ENCODE measurements at places on chromosomes 2 and 18. TPM values are rescaled to one million over a fixed set of nuclear protein-coding genes. Genes with fewer than 3 reads are reported as not detected.

Gene SH3YL1
- total RNA-seq = 17.5 TPM

Gene FN1
- total RNA-seq = 8.8 TPM

Gene SERPINB12
- not detected for total RNA-seq

Gene CSRNP3
- total RNA-seq = not detected

Gene LRP2
- total RNA-seq = not detected

Gene CRYGC
- not detected for total RNA-seq

Gene PGAP1
- total RNA-seq = 65.0 TPM

Gene ABCG8
- total RNA-seq = not detected

DNA sequence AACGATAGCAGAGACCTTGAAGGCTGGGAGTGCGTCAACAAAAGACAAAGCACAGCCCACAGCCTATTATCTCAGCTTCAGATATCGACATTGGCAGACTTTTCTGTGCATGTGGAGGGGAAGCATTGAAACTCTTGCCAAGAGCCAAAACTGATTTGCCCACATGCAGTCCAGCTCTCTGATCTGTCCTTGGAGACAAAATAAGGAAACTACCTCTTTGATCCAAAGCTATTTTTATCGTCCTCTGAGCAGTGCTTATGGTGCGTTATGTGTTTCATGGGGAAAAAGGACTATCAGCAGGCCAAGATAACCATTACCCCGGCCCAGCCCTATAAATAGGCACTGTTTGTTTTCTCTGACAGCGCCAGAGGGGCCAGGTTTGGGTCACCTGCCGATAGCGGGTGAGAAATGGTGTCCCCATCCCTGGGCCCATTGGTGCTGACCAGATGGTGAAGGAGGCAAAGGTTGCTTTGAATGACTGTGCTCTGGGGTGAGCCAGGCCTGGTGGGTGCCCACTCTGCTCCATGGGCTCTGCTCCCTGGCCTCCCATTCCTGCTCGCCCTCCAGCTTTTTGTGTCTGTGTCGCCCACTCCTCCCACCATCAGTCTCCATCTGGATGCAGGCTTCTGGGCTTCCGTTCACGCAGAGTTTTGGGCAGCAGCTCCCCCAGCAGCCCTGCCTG, 176.1 kb upstream of the HS6ST1 start:
- H3K36me3 ChIP-seq = no peaks in the 10 kb centered on the region
- no peak overlapping the region for H3K27ac ChIP-seq
- H3K4me3 ChIP-seq = no peak overlapping the region

DNA sequence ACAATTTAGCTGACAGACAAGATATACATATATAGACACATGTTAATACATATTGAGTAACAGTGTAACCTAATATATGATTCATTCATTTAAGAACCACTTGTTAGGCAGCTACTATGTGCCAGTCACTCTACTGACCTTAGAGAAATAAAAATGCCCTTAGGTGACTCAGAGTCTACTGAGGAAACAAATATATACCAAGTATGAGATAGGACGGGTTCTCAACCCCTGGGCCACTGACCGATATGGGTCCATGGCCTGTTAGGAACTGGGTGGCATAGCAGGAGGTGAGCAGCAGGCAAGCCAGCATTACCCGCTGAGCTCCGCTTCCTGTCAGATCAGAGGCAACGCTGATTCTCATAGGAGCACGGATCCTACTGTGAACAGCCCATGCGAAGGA, 14.8 kb downstream of the STRN start:
- H3K4me3 ChIP-seq = no peak overlapping the region
- no peaks in the 10 kb centered on the region for H3K27me3 ChIP-seq
- no peaks in the 10 kb centered on the region for H3K36me3 ChIP-seq
- peaks cover 36% of the 10 kb centered on the region for H3K4me1 ChIP-seq
- H3K27ac ChIP-seq = no peak overlapping the region

DNA sequence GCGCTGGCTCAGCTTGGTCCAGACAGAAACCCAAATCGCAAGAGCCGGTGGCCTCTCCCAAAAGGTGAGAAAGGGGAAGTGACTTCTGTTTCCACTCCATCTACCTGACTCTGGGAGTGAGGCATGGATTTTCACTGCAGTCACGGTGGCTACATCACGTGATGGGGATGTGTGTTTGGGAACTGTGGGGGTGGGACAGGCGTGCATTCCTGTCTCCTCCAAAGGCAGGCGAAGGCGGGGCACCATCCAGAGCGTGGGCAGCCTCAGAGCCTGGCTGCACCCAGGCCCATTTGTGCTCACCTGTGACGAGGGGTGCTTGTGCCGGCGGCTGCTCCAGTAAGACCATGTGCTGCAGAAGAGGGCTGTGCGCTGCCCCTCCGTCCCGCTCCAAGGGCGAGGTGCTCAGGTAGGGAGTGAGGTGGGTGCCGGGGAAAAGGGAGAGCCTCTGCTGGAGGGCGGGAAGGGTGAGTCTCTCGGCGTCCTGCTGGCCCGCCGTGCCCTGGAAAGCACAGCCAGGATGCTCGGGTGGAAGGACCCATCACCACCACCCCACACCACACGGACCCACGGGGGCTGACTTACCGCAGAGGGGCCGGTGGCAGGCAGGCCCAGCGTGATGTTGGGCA, 266.8 kb downstream of the HDAC4 start:
- peaks cover 24% of the 10 kb centered on the region for H3K36me3 ChIP-seq
- H3K4me1 ChIP-seq = peaks cover 22% of the 10 kb centered on the region
- H3K4me3 ChIP-seq = no peak overlapping the region
- no peaks in the 10 kb centered on the region for H3K27me3 ChIP-seq
- DNase-seq = no peak
- no peak overlapping the region for H3K27ac ChIP-seq

DNA sequence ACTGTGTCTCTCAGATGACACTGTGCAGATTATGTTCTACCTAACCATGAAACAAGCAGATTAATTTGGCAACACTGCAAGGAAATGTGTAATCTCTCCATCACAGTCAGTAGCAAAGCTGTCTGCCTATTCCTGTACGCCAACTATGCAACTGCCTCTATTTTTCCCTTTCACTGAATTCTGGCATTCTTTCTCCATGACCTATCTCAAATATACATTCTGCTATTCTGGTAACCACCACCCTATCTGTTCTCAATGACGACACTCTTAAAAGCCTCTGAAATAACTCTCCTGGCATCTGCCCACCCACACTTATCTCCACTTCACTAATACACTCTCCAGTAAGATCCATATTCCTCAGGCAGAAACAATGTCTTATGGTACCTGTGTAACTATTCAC, 78.7 kb downstream of the ABCA12 start:
- no peak for DNase-seq
- no peaks in the 10 kb centered on the region for H3K36me3 ChIP-seq

GRCh38 chr2:86621280-86621943, 2.3 kb downstream of the RNF103 start:
- peaks cover 11% of the 10 kb centered on the region for H3K36me3 ChIP-seq
- H3K4me3 ChIP-seq = peak overlapping the region; percentile 92

DNA sequence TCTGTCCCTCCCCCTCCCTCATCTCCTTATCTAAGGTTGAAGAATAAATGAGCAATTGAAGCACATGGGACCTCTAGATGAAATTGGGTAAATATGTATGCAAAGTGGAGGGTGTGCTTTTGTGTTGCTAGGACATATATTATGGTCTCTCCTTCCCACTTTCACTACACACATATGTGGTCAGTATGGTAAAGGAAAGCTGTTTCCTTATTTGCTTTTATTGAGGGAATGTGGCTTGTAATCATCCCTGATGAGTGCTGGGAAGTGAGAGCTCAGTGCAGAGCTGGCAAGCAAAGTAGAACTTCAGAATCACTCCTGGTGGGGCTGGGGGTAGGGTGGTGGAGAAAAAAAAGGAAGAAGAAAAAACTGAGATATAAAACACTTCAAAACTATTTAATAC, 189.9 kb upstream of the ATP5MC3 start:
- peaks cover 17% of the 10 kb centered on the region for H3K27me3 ChIP-seq
- no peaks in the 10 kb centered on the region for H3K36me3 ChIP-seq
- no peak overlapping the region for H3K4me3 ChIP-seq

- peak overlapping the region; percentile 76 for H3K4me3 ChIP-seq
- DNase-seq = no peak
- H3K36me3 ChIP-seq = no peaks in the 10 kb centered on the region
- peaks cover 53% of the 10 kb centered on the region for H3K27me3 ChIP-seq
- H3K27ac ChIP-seq = no peak overlapping the region
Observed at GRCh38 chr2:71277536-71278103, 50.7 kb upstream of the PAIP2B start.

DNA sequence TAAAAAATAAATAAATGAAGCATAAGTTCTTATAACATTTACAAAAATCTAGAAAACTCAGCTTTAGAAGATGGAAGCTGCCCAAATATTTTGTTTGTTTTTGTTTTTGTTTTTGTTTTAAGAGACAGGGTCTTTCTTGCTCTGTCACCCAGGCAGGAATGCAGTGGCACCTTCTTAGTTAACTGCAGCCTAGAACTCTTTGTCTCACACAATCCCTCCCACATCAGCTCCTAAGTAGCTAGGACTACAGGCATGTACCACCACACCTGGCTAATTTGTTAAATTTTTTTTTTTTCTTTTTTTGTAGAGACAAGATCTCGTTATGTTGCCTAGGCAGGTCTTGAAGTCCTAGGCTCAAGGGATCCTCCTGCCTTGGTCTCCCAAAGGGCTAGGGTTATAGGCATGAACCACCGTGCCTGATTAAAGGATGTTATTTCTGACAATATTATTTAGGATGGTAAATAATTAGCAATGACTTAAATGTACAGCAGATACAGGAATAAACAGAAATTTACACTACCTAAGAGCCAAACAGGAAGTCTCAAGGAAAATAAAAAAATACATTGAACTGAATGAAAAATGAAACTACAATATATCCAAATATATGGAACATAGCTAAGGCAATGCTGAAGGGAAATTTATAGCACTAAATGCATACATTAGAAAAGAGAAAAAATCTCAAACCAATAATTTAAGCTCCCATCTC, 17.2 kb downstream of the SESTD1 start:
- peaks cover 5% of the 10 kb centered on the region for H3K36me3 ChIP-seq
- H3K4me3 ChIP-seq = no peak overlapping the region
- H3K4me1 ChIP-seq = peaks cover 16% of the 10 kb centered on the region
- no peak for DNase-seq

DNA sequence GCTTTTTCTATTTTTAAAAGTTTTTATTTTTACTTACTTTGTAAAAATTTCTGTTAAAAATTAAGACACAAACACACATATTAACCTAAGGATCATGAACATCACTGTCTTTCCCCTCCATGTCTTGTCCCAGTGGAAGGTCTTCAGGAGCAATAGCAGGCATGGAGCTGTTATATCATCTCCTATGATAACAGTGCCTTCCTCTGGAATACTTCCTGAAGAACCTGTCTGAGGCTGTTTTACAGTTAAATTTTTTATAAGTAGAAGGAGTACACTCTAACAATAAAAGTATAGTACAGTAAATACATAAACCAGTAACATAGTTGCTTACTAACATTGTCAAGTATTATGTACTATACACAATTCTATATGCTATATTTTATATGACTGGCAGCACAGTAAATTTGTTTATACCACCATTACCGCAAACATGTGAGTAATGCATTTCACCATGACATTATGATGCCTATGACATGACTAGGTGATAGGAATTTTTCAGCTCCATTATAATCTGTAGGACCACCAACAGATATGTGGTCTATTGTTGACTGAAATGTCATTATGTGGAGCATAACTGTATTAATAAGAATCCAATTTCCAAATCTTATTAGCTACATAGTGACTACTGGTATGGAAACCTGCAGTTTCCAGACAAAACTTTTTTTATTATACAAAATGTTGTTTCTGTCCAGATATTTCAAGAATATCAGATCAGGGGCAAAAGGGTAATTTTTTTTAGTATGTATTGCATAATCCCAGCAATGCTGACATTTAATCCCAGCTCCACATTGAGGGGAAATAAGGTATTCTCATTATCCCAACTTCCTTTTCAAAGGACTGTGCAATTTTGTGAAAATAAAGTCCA, 337.2 kb upstream of the SLC39A10 start:
- no peak for DNase-seq
- H3K4me1 ChIP-seq = peaks cover 3% of the 10 kb centered on the region
- no peaks in the 10 kb centered on the region for H3K27me3 ChIP-seq
- H3K27ac ChIP-seq = no peak overlapping the region

- no peak overlapping the region for H3K4me3 ChIP-seq
- peaks cover 6% of the 10 kb centered on the region for H3K27me3 ChIP-seq
- no peak for DNase-seq
- no peak overlapping the region for H3K27ac ChIP-seq
Observed at GRCh38 chr18:7512348-7512747, 54.8 kb upstream of the PTPRM start.

Data from natural killer cell treated with Interleukin-12 subunit alpha and Interleukin-12 subunit beta and Interleukin-15 and Interleukin-18, amount 100 ng/mL, for 72 hours (primary cell).